Endothelial cell (in vitro differentiated cells): ENCODE measurements at places on chromosomes 12 and 14.

DNA sequence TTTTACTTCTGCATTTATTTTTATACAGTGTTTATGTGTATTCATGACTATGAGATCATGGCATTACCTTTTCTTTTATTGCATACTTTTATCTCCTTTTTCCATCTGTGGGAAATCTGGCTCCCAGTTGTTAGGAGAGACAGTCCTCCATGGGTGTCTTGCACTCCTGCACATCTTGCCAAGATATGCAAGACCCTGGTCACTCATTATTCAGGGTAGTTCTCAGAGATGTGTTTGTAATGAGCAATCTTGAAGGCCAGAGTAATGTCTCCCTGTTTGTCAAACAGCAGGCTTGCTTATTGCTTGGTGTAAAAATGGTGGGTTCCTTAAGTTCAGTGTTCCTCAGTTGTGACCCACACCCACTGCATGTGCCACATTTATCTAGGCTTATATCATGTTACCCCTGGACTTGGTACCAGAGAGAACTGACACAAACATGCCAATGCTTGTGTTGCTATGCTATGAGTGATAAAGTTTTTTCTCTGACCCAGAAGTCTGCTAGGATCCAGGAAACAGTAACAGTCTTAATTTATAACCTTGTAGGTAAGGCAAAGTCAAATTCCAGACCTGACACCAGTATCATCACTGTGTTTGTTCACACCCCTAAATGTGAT, 36.8 kb downstream of the PPHLN1 start:
- no peak for DNase-seq

GRCh38 chr12:40820794-40821484, 128.7 kb downstream of the CNTN1 start:
- no peak for DNase-seq

DNA sequence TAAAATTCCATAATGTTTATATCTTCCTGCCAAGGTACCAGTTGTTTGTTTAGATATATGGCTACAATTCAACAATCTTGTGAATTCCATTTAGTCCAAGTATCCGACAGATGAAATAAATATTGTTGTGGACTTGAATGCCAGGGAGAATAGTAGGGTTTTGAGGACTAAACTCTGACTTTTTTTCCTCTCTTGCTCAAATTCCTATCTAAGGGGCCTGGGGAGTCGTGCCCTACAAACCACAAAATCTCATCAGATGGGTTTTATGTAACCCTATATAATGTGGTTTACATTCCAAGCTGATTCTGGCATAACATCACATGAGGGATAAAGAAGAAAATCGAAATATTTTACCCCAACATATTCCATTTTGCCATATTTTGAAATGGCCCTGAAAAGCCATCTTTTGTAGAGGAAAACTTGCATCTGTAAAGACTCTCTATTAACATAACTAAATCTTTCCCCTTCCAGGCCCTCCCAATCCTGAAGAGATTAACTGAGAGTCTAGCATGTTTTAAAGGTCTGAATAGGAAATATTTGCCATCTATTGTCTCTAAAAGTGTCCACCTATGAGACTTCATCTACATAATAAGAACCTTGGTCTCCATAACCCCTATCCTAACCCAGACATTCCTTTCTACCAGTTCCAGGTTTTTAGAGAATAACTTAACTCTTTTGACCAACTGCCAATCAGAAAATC, 184.7 kb upstream of the KITLG start:
- DNase-seq, result no peak

DNA sequence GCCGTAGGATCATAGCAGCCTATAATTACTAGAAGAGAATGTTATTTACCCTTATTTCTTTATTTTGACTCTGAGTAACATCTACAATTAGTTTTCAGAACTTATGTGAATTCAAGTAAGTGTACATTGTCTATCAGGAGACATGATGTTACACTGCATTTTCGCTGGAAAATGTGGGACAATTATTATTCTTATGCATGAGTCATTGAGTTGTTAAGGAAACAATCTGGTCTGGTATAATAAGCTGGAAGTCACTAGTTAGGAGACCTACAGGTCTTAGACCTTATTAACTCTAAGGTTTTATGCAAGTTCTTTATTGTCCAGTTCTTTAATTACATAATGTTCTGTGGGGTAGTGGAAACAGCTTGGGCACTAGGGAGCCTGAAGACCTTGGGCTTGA, 5.8 kb downstream of the KTN1 start:
- no peak for DNase-seq

- DNase-seq, result no peak
Observed at GRCh38 chr14:51609955-51610283, 41.8 kb upstream of the FRMD6 start.

- no peak for DNase-seq
Observed at GRCh38 chr14:22432348-22432976, 156.6 kb downstream of the DAD1 start.

GRCh38 chr12:3533703-3534386, 42.8 kb downstream of the PRMT8 start:
- DNase-seq, result no peak

DNA sequence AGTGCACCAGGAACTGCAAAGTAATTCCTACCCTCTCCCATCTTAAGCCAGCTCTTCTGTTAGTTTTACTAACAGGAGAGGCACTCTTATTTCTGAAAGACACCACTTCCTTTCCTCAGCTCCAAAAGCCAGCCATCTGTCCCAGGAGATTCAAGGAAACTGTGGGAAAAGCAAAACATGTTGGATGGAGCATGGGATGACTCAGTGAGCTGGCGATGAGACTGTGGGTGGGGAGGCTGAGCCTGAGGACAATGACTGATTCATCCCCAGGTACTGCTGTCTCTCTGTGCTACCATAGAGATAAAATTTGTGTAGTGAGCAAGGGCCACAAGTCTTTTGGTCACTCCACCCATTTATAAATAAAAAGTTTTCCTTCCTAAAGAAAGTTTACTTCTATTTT, 141.4 kb downstream of the MYRFL start:
- DNase-seq, result peak; percentile 13

GRCh38 chr14:65095633-65096205, 6.6 kb downstream of the MAX start:
- no peak for DNase-seq

- DNase-seq, result no peak
Observed at GRCh38 chr12:68242777-68243176, 10.6 kb downstream of the IL22 start.
